ENCODE measurements at places on chromosomes 2 and 18.

DNA sequence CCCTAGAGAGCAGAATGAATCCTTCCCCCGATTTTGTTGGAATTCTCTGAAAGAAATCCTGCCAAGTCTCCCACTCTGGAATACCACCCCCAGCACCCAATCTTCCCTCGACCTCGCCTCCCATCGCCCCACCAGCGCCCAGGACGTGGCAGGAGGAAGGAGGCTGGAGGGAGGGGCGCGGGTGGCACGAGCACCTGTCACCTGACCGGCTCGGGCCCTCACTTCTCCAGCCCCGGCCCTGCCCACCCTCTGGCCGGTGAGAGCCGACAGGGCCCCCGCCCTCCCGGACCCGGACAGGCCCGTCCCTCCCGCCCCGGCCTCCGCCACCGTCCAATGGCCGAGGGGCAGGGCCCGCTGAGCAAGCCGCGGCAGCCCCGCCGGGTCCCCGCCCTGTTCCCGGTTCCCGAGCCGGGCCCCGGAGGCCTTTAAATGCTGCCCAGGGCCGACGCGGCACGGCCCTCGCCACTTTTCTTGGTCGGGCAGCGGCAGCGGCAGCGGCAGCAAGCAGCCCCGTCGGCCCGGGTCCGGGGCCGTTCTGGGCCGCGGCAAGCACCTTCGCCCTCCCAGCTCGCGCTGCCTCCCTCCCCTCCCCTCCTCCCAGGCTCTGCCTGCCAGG lies at the start of gene LGALSL:
Gene LGALSL (plus strand): TSS at position 393 of the 616 bp plus-strand sequence. CDS start 384 bp downstream, outside the sequence.
- peak; percentile 57 for ATAC-seq

- ATAC-seq, result no peak
Observed at GRCh38 chr2:71798266-71799012, 345.1 kb downstream of the DYSF start.

GRCh38 chr2:231666171-231667095 lies 41.9 kb upstream of the PTMA start:
- no peak for ATAC-seq

GRCh38 chr2:59947209-59947608 lies 606.2 kb downstream of the BCL11A start:
- no peak for ATAC-seq

GRCh38 chr18:14937271-14937670 lies 189.3 kb downstream of the ANKRD30B start:
- no peak for ATAC-seq

GRCh38 chr2:39023649-39024048 lies 97.2 kb downstream of the SOS1 start:
- no peak for ATAC-seq

DNA sequence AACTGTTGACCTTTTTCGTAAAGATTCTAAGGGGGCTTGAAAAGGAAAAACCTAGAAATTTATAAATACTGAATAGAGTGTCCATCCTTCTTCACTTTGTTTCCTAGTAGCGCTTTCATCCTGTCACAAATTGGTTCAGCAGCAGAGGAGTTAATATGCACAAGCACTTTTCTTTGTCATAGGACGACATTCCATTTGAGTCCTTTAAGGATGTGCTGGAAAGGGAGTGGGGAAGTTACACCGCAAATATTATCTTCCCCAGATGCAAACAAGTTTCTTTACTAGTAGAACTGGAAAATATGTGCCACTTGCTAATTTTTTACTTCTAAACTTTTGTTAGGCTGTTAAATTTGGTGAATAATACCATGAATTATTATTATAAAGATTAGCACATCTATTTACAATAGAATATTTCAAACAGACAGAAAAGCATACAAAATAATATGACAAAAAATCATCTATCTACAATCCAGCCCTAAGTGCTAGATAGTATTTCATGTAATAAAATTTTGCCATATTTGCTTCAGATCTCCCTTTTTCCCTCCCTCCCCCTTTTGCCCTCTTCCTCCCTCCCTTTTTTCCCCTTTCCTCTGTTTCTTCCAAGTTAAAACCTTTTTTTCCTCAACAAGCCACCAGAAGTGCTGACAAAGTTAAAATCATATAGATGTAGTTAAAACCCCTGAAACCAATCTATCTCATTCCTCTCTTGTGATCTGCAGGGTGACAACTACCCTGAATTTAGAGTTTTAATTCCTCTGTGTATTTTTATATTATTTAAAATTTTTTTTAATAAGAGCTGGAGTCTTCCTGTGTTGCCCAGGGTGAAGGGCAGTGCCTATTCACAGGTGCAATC lies 50.5 kb upstream of the MAP4K3 start:
- ATAC-seq, result no peak

GRCh38 chr2:235859651-235860050 lies 308.5 kb downstream of the GBX2 start:
- ATAC-seq, result no peak

DNA sequence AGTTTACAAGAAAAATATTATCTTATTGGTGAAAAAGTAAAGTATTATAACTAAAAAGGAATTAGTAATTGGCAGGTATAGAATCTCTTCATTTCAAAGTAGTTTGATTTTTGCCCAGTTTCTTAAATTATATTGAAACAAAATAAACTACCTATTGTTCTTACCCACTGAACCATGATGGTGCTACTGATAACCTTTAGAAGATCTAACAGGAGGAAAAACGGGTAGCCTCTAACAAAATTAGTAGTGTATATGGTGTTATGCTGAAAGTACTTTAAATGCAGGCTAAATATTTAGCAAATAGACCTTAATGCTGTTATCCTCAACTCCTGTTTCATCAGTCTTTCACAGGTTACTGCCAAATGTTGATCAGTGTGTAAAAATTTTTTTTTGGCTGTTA lies 19.1 kb downstream of the MRPS9 start:
- ATAC-seq, result no peak

DNA sequence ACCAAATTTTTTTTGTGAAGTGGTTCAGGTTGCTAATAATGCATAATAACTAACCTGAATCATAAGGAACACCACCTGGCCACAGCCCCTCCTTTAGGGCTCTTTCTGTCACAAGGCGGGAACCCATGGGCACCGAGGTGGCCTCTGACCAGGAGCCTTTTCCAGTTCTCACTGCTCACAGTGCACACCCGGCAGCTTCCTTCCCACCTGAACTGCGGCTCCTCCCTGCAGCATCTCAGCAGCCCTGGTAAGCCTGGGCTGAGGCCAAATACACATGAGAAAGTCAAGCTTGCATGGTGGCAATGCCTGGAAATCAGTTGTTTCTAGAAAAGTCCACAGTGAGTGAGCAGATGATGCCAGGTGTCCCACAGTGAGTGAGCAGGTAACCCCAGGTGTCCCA lies 77.6 kb upstream of the SNTG2 start:
- ATAC-seq, result no peak

GRCh38 chr18:3993941-3994687 lies 461.0 kb downstream of the DLGAP1 start:
- ATAC-seq, result no peak

DNA sequence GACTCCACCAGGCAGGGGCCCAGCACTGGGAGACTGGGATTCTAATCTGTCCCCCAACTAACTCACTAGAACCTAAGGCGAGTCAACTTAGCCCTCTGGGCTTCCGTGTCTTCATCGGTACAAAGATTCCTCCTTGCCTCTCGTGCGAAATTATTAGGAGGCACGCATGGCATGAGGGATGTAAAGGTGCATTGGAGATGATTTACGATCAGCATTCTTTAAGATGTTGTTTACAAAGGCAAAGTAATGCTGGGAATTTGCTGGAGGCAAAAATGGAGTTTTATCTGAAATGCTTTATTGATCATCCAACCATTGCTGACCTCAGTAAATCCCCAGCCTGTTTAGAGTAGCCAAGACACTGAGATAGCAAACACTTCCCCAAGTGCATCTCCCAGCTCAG lies 171.8 kb upstream of the KLHL29 start:
- no peak for ATAC-seq

- no peak for ATAC-seq
Observed at GRCh38 chr18:46429649-46430224, 227.3 kb downstream of the LOXHD1 start.

DNA sequence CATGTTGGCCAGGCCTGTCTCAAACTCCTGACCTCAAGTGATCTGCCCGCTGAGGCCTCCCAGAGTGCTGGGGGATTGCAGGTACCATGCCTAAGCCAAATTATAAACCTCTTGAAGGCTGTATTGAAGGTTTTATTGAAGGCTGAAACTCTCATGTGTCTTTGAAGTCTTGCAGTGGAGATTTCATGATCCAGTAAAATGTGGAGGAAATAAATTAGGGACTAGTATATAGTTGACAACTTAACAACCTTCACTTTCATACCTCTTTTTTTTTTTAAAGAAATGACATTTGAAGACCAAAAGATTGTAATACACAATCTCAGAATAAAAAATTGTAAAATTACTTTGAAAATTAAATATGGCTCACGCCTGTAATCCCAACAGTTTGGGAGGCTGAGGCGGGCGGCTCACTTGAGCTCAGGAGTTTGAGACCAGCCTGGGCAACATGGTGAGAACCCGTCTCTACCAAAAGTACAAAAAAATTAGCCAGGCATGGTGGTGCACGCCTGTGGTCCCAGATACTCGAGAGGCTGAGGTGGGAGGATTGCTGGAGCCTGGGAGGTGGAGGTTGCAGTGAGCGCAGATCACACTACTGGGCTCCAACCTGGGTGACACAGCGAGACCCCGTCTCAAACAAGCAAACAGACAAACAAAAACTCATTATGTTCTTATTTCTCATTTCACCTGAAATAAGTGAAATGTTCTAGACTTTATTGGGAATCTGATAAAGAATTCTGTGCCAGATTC lies 8.0 kb downstream of the EML4 start:
- no peak for ATAC-seq

- peak; percentile 65 for ATAC-seq
Observed at GRCh38 chr18:62281684-62282083, 43.4 kb upstream of the TNFRSF11A start.

- ATAC-seq, result no peak
Observed at GRCh38 chr2:41728788-41729338, 319.0 kb upstream of the PKDCC start.

DNA sequence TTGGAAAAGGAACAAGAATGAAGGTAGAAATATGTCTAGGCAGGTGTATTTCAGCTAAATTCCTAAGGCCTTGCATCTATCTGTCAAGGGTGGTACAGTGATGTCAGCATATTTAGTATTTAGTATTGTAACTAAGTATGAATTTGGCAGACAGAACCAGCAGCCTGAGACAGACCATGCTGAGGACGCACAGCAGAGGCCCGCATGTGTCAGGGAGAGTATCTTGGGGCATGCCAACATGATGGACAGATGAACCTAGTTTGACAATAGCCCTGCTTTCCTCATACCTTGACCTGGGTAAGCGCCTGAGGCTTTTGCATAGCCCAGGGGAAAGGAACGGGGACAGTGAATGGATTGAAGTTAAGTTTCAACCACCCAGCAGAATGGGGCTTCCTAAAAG lies 33.8 kb upstream of the OSR1 start:
- ATAC-seq, result no peak

DNA sequence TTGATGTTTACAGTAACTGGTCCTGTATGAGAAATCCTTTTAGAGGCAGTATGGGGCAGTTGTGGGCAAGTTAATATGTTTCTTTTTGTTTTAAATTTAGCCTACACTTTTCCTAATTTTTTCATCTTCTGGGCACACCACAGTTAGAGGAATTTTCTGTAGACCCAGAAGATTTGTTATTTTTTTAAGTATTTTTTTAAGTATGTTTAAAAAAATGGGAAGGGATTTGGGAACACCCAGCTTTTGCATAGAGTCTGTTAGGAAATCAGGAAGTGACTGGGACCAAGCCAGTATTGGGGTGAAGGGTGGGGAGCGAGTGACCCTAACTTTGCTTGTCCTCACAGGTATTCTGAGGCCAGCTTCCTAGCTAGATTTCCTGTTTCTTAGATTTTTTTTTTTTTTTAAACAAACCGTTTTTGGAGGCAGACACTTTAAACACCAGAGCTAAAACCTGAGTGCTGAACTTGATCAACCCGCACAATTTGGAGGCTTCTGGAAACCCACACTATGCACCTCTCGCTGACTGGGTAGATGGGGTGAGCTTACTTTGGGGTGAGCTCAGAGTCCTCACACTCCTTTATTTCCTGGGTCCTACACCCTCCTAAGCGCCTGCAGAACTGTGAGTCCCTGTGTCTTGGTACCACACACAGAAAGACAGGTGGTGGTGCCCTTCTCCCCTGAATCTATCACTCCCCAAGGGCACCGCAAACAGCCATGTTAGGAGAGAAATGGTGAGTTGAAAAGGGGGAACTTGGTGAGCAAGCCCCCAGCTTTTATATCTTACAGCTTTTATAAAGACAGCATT lies 5.2 kb downstream of the GATA6 start:
- no peak for ATAC-seq

DNA sequence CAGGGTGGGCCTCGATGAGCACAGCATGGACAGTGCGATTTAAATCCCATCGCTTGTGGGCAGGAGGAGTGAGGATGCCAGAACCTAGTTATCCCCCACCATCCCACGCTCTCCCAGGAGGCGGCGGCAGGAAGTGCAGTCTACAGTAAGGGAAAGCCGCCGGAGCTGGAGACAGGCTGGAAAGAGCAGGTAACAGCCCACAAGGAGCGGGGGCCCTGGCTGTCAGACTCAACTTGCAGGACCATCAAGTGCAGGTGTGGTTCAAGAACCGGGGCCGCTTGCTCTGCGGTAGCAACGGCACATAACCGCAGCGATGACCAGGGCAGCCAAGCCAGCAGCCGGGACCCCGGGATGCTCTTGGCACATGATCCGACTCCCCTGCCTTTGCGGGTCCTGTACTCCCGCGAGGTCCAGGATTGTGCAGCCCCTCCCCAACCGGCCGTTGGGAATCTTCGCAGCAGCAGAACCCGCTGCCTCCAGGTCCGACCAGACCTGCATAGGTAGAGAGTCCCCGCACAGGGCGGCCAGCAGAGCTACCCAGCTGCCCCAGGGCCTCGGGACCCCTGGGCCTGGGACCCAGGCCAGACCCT lies 82.1 kb downstream of the BIN1 start:
- no peak for ATAC-seq

DNA sequence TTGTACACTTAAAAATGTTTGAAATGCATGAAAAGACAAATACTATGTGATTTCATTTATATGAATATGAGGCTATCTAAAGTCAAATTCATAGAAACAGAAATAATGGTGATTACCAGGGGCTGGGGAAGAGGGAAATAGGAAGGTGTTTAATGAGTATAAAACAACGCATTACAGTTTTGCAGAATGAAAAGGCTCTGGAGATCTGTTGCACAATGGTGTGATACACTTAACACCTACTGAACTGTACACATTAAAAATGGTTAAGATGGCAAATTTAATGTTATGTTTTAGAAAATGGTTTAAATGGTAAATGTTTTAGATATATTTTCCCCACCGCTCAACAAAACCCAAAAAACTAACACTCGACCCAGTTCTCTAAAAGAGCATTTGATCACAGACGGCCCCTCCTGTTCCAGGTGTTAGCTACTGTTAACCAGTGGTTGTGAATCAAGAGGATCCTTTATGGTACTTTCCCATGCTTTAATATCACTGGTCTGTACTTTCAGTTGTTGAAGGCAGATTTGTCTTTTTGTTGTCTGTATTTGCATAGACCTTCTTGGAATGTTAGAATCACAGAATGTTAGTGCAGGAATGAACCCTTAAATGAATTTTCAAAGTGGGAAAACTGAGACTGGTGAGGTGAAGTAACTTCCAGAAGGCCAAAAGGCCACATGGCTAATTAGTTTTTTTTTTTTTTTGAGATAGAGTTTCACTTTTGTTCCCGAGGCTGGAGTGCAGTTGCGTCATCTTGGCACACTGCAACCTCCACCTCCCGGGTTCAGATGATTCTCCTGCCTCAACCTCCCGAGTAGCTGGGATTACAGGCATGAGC lies 10.2 kb downstream of the RAB10 start:
- peak; percentile 60 for ATAC-seq
